B cell (primary cell): ENCODE measurements at places on chromosomes 7 and 10.
A peak's percentile ranks its signal among the peaks of the same experiment; 100 is the strongest.

DNA sequence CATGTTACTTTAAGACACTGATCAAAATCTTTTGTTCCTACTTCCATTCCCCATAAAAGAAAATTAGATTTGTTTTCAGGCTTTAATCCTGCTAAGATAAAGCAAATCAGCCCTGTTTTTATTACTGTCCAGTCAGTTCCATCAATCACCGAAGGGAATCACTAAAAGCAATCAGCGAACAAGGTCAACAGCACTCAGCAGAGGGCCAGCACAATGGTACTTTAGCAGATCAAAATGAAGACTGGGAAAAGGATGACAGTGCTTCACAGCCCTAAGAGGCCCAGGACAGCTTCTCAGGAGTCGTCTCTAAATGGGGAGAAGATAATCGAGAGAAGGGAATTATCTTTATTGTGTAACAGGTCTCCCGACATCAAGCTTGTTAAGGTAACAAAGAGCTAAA is 32.7 kb downstream of the SEM1 start:
- DNase-seq: no peak

- DNase-seq: no peak
These were observed 49.4 kb upstream of the KLF6 start for GRCh38 chr10:3834404-3834803.

- DNase-seq: no peak
These were observed 16.5 kb downstream of the ARPC1B start for GRCh38 chr7:99390941-99391602.

- peak; percentile 18 for DNase-seq
These were observed 38.9 kb downstream of the BRAF start for GRCh38 chr7:140885735-140886334.
